ENCODE measurements at places on chromosomes 3 and 15.
A peak's percentile ranks its signal among the peaks of the same experiment; 100 is the strongest.

DNA sequence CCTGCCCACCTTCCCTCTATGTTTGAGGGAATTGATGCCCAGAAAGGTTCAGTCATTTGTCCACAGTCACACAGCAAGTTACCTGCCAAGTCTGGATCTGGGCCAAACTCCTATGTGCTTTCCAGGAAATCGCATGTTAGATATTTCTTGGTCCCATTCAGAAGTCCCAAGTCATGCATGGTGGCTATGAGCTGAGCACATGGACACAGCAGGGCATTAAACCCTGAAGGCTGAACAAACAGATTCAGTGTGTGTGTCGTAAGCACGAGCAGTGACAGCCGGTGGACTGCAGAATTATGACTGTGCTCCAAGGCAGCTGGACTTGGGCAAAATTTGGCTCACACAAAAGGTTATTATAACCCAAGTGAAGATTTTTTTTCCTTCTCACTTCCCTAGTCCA lies 11.4 kb upstream of the SLC6A6 start:
- DNase-seq = peak; percentile 74

DNA sequence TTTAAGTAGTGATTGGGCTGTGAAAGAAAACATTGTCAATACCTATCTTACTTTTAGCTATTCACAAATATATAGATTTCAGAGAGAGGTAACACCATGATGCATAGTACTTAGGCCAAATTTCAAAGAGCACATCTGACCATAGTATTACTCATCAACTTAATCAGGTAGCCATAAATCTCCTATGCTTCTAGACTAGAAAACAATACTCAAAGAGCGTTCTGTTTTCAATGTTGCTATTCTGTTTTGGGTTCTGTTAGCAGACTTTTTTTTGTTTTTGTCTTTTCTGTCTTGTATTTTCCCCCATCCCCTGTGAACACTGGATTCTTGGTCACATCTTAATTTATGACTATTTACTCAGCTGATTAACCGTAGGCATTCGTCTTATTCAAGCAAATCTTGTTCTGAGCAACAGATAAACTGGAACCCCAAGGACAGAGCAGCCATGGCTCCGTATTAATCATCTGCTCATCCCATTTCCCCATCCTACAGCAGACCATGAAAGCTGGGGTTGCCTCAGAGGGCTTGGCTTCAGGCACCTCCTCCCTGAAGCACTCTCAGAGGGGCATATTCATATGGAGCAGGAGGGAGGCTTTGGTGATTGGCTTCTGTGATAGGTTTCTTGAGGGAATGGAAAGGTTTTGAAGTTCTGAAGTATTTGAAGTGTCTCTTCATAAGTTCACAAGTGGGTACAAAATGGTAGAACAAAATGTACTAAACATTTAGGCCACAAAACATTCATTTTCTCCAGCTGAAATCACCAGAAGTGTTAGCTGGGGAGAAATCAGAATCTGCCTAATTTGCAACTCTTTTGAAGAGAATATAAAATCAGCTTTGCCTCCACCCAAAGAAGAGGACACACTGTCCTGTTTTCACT lies 105.3 kb downstream of the TNIK start:
- no peak for DNase-seq

GRCh38 chr3:64444490-64445108 lies 219.3 kb upstream of the PRICKLE2 start:
- no peak for DNase-seq

DNA sequence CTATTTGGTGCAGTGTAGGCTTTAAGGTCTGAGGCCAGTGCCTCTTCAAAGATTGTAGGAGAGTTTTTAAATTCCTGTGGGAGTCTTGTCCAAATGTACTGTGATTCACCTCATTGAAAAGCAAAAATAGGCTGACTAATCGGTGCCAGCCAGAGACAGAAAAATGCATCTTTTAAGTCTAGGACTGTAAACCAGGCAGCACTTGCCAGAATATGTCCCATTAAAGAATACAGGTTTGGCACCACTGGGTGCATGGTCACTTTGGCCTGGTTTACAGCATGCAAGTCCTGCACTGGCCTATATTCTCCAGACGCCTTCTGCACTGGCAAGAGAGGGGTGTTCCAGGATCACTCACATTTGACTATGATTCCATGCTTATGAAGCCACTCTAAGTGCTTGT lies 20.3 kb upstream of the NOX5 start:
- peak; percentile 26 for DNase-seq

- no peak for DNase-seq
Measured at GRCh38 chr3:155619118-155619915, 125.6 kb downstream of the PLCH1 start.

GRCh38 chr3:55442861-55443260 lies 44.2 kb downstream of the WNT5A start:
- no peak for DNase-seq

- no peak for DNase-seq
Measured at GRCh38 chr3:160999274-160999673, 105.9 kb downstream of the B3GALNT1 start.

- DNase-seq = no peak
Measured at GRCh38 chr15:58552505-58553364, 120.9 kb downstream of the LIPC start.

- DNase-seq = no peak
Measured at GRCh38 chr3:73298243-73299183, 237.1 kb downstream of the EBLN2 start.

- no peak for DNase-seq
Measured at GRCh38 chr3:111605493-111605892, 10.3 kb upstream of the ZBED2 start.

GRCh38 chr3:94758751-94759150 lies 695.9 kb downstream of the NSUN3 start:
- DNase-seq = no peak

- no peak for DNase-seq
Measured at GRCh38 chr15:90479656-90480055, 50.1 kb upstream of the CRTC3 start.

GRCh38 chr3:139353920-139354556 lies 10.2 kb downstream of the MRPS22 start:
- no peak for DNase-seq

GRCh38 chr3:153350420-153350819 lies 188.4 kb downstream of the RAP2B start:
- DNase-seq = peak; percentile 59

GRCh38 chr3:30711867-30712266 lies 105.5 kb downstream of the TGFBR2 start:
- no peak for DNase-seq

GRCh38 chr3:81761904-81762580 lies 597 bp upstream of the GBE1 start:
- no peak for DNase-seq

GRCh38 chr3:40044487-40044886 lies 235.1 kb downstream of the MYRIP start:
- DNase-seq = peak; percentile 92

GRCh38 chr3:149214702-149215101 lies 6.9 kb downstream of the CP start:
- no peak for DNase-seq

GRCh38 chr3:40939030-40939740 lies 260.1 kb upstream of the CTNNB1 start:
- DNase-seq = no peak

- DNase-seq = no peak
Measured at GRCh38 chr3:133055339-133055738, 17.1 kb downstream of the TMEM108 start.

GRCh38 chr15:34348735-34349300 lies 5.7 kb downstream of the NUTM1 start:
- DNase-seq = no peak

- no peak for DNase-seq
Measured at GRCh38 chr15:34353627-34354026, 10.5 kb downstream of the NUTM1 start.

DNA sequence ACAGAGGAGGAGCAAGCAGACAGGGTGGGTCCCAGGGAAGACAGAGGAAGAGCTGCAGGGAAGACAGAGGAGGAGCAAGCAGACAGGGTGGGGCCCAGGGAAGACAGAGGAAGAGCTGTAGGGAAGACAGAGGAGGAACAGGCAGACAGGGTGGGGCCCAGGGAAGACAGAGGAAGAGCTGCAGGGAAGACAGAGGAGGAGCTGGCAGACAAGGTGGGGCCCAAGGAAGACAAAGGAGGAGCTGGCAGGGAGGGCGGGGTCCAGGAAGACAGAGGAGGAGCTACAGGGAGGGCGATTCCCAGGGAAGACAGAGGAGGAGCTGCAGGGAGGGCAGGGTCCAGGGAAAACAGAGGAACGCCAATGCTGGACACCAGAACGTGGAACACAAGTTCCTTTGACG lies 66.5 kb downstream of the PLXNA1 start:
- DNase-seq = no peak

GRCh38 chr3:183313351-183313750 lies 60.3 kb downstream of the B3GNT5 start:
- DNase-seq = no peak

DNA sequence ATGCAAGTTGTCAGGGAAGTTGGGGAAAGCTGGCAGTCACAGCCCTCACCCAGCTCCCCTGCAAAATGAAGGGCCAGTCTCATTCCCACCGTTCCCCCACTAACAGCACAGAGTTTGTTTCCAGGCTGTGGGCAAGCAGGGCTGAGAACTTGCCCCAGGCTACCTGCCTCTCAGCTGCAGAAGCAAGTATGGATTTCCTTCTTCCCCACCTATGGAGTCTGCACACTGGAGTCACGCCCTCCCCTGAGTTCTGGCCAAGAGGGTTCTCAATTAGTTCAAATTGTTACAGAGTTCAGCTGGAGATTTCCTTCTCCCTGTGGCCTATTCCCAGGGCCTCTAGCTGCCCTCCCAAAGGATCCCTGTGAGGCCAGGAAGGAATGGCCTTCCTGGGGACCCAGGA lies 90.1 kb upstream of the ATP11B start:
- no peak for DNase-seq

- DNase-seq = peak; percentile 93
Measured at GRCh38 chr3:10366651-10367101, 45.8 kb upstream of the SEC13 start.

DNA sequence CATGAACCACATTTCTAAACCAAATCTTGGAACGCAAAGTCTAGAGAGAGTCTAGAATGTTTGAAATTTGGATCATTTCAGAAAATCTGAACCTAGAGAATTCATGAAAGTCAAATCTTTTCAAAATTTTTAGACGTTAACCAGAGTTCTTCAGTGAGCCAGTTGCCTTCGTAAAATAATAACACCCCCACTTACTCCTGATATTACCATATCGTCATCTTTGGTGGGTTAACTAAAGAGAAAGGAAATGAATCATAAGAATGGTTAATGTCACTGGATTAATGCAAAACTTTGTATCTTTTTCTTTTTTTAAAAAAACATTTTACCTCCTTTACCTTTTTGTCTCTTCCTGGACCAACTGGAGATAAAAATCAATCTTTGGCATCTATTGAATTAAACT lies 1.2 kb upstream of the ZBED2 start:
- DNase-seq = no peak

DNA sequence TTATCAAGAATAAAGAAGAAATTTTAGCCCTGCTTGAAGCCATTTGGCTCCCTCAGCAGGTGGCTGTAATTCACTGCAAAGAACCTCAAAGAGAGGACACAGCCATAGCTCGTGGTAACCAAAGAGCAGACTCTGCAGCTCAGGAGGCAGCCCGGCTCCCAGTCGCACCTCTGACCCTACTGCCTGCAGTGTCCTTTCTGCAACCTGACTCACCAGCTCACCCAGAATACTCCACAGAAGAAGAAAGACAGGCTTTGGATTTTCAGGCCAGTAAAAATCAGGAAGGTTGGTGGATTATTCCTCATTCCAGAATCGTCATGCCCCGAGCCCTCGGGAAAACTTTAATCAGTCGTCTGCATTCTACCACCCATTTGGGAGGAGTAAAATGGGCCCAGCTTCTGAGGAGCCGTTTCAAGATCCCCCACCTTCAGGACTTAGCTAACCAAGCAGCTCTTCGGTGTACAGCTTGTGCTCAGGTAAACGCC lies 38.6 kb downstream of the ZBTB11 start:
- no peak for DNase-seq

DNA sequence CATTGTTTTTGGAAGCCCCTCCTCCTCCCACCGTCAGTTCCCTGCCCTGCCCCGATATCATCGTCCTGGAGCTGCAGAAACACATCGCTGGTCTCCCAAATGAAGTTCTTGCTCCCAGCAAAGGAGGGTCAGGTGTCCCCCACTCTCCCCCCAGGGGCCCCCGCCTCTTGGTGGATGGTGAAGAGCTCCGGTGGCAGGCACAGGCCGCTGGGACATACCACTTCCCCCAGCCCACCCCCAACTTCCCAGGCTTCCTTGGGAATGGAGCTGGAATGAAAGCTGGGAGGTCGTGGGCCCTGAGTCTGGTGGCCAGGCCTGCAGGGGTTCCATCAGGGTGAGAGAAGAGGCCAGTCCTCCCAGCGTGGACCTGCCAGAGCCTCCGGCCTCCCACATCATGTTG lies 137.7 kb downstream of the CHSY1 start:
- DNase-seq = no peak

Measured in BJ (cell line).